Activated CD4-positive, alpha-beta T cell treated with anti-CD3 and anti-CD28 coated beads for 36 hours (primary cell): ENCODE measurements at places on chromosomes 7 and 10.

- no peak for DNase-seq
Measured at GRCh38 chr7:34392972-34393371, 265.0 kb upstream of the NPSR1 start.

DNA sequence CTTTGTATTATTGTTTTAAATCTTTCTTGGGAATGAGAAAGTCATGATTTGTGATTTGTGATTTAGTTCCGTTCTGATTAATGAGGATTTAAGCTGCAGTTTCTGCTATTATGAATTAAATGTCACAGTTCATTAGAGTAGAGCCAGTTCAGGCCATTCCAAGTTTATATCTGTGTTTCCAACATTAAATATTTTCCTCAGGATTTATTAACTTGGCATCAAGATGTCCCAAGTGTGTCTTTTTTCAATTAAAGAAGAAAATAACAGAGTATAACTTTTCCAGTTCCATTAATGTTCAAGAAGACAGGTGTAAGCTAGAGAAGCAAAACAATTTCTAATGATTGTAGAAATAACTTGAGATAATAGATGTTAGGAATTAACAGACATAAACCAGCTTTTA lies 1183.2 kb upstream of the CELF2 start:
- DNase-seq, result no peak

- DNase-seq, result no peak
Measured at GRCh38 chr7:138089080-138089901, 13.0 kb downstream of the AKR1D1 start.

DNA sequence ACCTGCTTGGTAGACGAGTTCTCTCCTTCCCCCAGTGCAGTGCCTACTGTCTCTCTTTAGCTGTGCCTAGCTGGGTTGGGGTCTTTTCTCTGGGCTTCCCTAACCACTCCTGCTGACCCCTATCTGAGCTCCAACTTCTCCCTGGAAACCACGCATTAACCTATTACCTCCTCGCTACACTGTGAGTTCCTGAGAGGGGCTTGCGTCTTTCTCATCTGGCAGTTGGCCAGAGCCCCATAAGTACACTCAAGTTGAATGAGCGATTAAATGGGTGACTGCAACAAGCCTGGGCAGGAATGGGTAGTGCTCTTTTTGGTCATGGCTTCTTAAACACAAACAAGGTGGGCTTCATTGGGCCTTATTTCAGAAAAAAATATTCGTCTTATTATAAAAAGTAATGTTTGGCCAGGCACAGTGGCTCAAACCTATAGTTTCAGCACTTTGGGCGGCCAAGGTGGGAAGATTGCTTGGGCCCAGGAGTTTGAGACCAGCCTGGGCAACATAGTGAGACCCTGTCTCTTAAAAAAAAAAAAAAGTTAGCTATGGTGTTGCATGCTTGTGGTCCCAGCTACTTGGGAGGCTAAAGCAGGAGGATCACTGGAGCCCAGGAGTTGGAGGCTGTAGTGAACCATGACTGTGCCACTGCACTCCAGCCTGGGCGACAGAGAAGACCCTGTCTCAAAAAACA lies 41.4 kb downstream of the SYPL1 start:
- no peak for DNase-seq

DNA sequence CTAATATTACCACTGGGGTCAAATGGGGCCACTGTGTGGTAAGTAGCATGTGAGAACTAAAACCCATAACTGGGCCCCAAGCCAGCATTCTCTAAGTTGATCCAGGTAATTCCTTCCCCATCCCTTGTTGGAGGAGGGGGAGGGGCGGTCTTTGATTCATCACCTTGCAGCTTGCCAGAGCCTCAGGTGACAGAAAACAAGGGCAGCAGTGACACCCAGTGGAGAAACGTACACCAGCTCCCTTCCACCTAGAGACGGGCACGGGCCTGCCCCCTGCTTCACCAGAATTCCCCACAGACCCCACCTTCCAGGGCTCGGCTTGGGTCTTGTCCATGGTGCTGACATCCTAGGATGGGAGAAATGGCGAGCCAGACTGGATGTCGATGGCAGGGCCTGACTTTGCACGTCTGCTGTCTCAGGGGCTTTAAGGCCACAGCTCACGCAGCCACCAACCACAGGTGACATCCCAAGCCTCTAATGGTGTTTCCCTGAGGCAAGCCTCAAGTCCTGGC lies 102.0 kb downstream of the STRA8 start:
- peak; percentile 73 for DNase-seq

- DNase-seq, result peak; percentile 32
Measured at GRCh38 chr7:36777062-36777461, 52.8 kb upstream of the AOAH start.

GRCh38 chr7:106180721-106181120 lies 68.6 kb upstream of the SYPL1 start:
- no peak for DNase-seq

- no peak for DNase-seq
Measured at GRCh38 chr7:67858931-67859330, 862.3 kb downstream of the TYW1 start.

DNA sequence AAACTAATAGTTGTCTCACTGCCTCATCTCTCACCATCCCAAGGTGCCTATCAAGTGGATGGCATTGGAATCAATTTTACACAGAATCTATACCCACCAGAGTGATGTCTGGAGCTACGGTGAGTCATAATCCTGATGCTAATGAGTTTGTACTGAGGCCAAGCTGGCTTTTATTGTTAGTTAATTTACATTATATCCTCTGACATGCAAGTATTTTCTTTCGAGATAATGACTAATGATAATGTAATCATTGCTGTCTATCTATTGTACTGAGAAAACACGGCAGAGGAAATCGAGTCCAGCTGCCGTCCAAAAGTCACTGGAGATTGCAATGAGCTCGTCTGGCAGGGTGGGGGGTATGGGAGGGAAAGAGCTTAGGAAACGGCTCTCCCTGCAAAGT lies 172.4 kb upstream of the LANCL2 start:
- no peak for DNase-seq

GRCh38 chr7:94525923-94526322 lies 16.3 kb downstream of the CASD1 start:
- no peak for DNase-seq

- no peak for DNase-seq
Measured at GRCh38 chr10:14374745-14375445, 44.2 kb upstream of the FRMD4A start.

DNA sequence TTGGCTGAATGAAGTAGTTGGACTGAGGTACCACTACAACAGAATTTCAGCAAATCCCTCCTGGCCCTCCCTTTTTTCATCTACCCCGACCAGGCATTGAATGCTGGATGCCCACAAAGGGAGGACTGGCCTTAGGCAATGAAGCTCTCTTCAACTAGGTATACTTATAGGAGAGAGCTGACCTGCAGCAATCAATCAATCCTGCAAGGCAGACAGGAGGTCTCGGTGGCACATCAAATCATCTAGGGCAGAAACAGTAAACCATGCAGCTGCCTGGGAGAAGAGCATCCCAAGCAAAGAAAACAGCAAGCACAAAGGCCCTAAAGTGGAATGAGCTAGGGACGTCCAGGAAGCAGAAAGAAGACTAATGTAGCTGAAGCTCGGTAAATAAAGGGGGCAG lies 2.4 kb upstream of the ABRAXAS2 start:
- no peak for DNase-seq

GRCh38 chr7:140206616-140207389 lies 30.0 kb upstream of the KDM7A start:
- no peak for DNase-seq

GRCh38 chr10:31071232-31072005 lies 39.8 kb upstream of the ZNF438 start:
- no peak for DNase-seq

GRCh38 chr7:158249692-158250091 lies 337.9 kb downstream of the PTPRN2 start:
- DNase-seq, result no peak

DNA sequence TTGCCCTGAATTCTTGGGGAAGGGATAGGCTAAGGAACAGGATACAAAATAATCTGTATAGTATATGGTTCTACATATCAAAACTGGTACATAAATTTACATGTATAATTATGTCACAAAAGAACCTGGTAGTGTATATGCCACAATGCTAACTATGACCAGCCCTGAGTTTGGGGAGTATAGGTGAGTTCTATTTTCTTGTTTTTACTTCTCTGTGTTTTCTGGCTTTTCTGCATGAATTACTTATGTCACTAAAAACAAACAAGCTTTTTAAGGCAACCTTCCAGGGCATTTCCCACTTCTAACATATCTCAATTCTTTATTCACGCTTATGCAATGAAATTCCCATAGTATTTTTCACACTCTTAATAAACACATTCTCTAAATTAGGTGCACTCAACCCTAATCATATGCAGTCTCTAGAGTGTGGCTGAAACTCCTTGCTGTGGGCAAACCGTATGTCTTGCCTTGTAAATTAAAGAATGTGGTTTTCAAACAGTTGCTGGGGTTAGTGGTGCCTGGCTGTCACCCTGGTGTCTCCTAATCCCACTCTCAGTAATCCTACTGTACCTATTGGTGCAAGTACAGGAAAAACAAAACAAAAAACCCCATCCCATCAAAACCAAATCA lies 14.0 kb upstream of the INSIG1 start:
- DNase-seq, result peak; percentile 46
